ENCODE measurements at places on chromosomes 13 and 19.
A peak's percentile ranks its signal among the peaks of the same experiment; 100 is the strongest.

GRCh38 chr19:1214299-1214861, 8.8 kb downstream of the STK11 start:
- DNase-seq, result no peak

DNA sequence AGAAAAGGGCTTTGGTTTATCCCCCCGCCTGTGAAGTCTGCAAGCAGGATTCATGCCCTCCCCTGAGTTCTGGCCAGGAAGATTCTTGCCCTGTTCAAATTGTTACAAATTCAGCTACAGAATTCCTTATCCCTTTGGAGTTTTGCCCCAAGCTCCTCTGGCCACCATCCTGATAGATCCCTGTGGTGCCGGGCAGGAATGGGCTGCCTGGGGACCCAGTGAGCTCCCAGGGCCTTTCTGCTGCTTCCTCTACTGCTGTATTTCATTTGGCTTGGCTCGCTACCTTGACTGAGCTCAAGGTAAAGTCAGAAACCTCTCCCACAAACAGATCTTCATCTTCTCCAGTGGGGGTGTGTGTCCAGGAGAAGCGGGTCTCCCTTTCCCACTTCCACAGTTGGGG, 194.6 kb upstream of the NBEA start:
- no peak for DNase-seq

DNA sequence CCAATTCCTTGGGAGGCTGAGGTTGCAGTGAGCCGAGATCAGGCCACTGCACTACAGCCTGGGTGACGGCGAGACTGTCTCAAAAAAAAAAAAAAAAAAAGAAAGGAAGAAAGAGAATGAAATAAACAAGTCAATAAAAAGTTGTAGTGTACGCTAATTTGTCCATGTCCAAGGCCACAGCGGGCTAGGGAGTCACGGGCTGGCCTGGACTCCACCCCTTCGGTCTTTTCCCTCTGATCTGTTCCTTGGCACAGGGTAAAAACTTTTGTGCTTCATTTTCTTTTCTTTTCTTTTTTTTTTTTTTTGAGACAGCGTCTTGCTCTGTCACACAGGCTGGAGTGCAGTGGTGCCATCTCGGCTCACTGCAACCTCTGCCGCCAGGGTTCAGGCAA, 19.4 kb upstream of the MKNK2 start:
- DNase-seq, result no peak

GRCh38 chr13:19329365-19329764, 147.7 kb upstream of the TUBA3C start:
- DNase-seq, result no peak

GRCh38 chr13:104571161-104571892, 1505.1 kb upstream of the SLC10A2 start:
- peak; percentile 47 for DNase-seq

DNA sequence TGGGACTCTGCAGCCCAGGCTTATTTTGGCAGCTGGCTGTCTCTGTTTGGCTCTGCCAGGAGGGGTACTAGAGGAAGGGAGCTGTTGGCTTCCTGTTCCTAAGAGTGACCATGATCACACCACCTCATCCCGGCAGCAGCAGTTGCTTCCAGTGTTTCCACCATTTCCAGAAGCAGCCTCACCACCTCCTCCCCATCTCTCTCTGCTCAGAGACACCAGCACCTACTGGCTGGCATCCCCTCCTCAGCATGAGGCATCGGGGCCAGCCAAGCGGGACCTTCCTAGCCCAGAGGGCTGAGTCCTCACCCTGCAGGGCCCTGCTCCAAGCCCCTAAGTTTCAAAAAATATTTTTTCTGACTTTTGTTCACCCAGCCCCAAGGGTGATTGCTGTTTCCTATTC, 59.0 kb downstream of the NUFIP1 start:
- no peak for DNase-seq

- DNase-seq, result no peak
Observed at GRCh38 chr19:2394442-2395292, 32.7 kb downstream of the TIMM13 start.

DNA sequence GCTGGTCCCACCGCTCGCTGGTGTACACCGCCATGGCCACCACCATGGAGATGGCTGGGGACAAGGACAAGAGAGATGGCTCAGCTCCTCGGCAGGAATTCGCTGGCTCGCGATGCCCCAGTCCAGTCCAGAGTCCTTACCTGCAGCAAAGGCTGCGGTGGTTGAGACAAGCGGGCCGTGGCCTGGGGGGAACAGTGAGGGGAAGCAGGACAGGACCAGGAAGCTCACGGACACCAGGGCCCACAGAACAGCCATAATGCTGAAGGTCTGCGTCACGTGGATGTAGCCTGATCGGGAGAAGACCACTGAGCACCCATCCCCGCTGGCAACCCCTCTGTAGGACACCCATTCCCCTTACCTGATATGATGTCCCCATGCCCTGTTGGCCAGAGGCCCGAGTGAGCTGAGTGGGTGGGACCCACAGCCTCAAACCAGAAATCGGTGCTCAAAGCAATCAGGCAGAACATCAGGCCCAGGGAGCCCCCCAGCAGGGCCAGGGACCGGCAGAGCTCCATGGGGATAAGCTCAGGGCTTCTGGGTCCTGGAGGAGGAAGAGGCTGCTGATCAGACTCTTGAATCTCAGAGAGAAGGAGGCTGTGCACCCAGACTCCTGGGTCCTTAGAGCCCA, 319 bp downstream of the NKG7 start:
- no peak for DNase-seq

DNA sequence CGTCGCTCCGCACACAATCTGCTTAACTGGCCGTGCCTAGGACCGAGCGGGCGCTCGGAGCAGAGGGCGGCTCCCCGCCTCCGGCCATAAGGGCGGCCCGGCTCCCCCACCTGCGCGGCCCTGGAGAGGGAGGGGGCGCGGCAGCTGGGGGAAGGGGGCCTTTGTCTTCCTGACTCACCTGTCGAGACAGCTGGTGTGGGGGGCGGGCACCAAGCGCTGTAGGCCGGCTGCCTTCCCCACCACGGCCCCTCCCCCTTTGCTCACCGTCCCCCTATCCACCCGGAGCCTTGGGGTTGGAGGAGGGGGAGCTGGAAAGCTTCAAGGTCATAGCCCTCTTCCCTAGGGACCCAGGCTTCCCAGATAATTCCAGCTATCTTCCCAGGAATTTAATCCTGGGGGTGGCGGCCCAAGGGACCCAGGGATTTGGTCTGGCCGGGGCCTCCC, 1.2 kb downstream of the VASP start:
- DNase-seq, result no peak

DNA sequence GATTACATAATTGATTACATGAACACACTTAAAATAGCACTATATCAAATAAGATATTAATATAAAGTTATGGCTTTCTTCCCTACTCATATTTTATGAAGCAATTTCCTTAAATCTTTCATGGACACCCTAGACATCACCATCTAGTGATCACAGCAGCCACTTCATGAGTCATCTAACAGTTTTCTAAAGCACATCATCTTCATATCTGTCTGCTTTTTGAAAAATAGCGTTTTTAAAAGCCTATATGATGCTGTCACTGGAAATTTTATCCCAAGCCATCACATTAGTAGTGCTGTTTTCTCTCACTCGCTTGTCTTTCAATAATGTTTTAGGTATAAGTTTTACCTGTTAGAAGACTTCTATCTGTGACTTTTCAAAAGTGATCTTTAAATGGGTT, 326.1 kb downstream of the SLITRK6 start:
- DNase-seq, result no peak

- no peak for DNase-seq
Observed at GRCh38 chr13:112532837-112533745, 54.9 kb downstream of the TUBGCP3 start.

GRCh38 chr19:18160493-18160970, 7.6 kb downstream of the PIK3R2 start:
- no peak for DNase-seq

DNA sequence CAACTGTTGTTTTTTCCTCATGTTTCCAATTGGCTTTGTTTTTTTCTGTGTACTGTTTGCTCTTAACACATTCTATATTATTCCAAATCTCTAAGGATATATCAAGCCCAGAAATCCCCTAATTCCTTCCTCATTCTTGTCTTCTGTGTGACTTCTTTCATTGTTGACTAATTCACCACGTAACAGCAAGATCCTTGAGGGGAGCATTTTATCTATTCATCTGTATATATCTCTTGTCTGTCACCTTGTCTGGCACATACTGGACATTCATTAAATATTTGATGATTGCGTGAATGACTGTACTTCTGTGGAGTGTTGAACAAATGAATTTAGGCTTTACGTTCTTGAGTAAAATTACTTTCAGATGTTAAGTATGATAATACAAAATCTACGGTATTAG, 44.8 kb upstream of the OLFM4 start:
- DNase-seq, result no peak

DNA sequence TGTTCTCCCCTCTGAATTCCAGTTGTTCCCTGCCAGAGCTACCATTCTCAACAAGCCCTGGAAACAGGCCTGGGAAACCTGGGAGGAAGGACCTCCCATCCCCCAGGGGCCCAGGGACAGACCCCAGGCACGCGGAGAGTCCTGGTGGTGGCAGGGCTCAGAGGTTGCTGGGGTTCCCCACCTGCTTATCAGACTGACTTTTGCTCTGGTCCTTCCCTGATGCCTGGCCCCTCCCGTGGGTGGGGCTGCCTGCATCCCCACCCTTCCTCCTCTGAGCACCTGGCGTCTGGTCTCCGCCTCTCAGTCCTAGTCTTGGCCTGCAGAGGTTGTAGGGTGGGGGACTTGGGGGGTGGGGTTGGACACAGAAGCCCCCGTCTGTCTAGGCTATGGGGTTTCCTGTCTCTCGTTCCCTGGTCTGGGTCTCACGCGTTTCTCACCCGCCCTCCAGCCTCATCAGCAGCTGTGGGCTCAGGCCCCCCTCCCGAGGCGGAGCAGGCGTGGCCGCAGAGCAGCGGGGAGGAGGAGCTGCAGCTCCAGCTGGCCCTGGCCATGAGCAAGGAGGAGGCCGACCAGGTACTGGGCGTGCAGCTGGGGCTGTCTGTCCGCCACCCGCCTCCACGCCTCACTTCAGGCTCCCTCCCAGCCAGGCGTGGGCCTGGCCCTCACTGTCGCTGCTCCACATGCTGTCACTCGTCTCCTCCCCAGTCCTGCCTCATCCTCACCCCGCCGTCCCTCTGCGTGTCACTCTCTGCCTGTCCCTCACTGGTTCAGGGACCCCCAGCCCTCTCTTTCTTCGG, 13.6 kb downstream of the EPN1 start:
- DNase-seq, result no peak

DNA sequence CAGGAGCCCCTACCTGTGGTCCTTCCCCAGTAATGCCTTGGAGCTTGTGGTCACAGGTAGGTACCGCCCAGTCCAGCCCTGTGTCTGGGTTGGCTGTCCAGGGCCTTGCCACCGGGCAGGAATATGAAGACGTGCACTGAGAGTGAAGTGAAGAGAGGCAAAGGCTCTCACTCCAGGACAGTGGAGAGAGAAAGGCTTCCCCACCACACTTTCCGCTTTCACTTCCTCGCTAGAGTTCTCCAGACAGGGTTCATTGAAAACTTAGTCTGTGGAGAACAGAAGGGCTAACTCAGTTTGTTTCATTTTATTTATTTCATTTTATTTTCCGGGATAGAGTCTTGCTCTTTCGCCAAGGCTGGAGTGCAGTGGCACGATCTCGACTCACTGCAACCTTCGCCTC, 14.2 kb downstream of the FCAR start:
- DNase-seq, result no peak

GRCh38 chr13:24460256-24460655, 52.3 kb downstream of the PARP4 start:
- DNase-seq, result no peak

DNA sequence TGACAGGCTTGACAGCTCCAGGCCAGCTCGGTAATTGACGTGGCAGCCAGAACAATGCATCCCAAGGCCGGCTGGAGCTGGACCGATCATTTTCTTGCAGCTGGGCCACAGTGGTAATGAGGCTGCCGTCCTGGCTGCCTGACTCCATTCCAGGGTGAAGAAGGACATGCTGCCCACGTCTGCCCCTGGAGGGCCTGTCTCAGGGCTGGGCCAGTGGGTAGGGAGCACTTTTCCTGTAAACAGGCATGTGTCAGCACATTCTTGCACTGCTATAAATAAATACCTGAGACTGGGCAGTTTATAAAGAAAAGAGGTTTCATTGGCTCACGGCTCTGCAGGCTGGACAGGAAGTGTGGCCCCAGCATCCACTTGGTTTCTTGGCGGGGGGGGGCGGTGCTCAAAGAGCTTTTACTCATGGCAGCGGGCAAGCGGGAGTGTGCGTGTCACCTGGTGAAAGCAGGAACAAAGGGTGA, 38.1 kb upstream of the KCTD15 start:
- DNase-seq, result no peak

DNA sequence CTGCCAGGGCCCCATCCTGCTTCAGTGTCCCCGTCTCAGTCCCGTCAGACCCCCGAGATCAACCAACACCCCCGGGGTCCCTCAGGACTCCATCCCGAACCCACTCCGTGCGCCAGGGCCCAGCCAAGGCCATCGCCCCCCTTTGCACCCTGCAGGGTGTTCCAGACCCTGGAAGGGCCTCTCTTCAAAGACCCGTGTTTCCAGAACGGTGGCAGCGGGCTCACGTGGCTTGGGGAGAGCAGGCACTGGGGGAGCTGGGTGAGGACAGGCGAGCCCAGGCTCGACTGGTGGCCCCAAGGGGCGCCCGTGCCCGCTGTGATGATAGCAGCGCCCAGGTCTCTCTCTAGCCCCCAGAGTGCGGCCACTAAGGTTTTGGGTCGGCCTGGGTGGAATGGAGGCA, 1.4 kb downstream of the KASH5 start:
- DNase-seq, result no peak

DNA sequence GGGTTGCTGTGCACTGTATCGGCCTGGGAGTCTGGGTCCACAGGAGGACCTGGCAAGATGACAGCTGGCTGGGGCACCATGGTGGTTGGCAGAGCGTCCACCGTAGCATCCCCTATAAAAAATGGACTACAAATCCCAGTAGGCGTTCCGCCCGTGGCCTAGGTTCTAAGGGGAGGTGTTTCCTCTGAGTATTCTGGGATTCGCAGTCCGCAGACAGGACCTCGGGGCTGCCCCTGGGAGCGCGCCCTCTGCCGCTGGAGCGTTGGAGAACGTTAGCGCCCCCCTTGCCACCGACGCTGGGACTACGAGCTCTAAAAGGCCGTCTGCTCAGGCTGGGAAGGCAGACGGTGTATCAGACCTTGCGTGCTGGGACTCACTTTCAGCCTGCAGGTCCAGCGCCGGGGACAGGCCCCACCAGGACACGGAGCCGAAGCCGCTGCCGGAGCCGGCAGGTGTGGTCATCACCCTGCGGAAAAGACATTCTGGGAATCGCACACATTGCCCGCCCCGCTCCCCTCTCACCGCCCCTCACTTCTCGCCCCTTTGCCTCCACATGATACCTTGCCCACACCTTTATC, 372 bp downstream of the DNAAF3 start:
- DNase-seq, result peak; percentile 91

GRCh38 chr19:5035793-5036697, 67.1 kb downstream of the KDM4B start:
- no peak for DNase-seq

All from iPS DF 19.7 (cell line).